Calu3 (cell line): ENCODE measurements at places on chromosomes 16 and 17. TPM values are rescaled to one million over a fixed set of nuclear protein-coding genes. Genes with fewer than 3 reads are reported as not detected.

- DNase-seq, result no peak
- no peaks in the 10 kb centered on the region for H3K4me1 ChIP-seq
- no peaks in the 10 kb centered on the region for H3K27me3 ChIP-seq
- H3K27ac ChIP-seq, result no peak overlapping the region
- H3K4me3 ChIP-seq, result no peak overlapping the region
Measured at GRCh38 chr17:948284-948852, 31.2 kb downstream of the NXN start.

DNA sequence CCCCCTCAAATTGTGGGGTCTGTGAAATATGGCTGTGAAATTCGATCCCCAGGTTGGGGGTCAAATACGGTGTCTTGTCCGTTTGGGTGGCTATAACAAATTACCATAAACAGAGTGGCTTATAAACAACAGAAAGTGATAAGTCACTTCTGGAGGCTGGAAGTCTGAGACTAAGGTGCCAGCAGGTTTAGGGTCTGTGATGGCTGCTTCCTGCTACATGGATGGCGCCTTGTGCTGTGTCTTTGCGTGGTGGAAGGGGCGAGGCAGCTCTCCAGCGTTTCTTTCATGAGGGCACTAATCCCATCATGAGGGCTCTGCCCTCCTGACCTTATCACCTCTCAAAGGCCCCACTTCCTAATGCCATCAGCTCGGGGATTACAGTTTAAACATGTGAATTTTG, 120.0 kb downstream of the IRF8 start:
- H3K27ac ChIP-seq, result no peak overlapping the region
- no peak overlapping the region for H3K4me3 ChIP-seq
- no peaks in the 10 kb centered on the region for H3K4me1 ChIP-seq
- no peaks in the 10 kb centered on the region for H3K36me3 ChIP-seq
- peaks cover 66% of the 10 kb centered on the region for H3K27me3 ChIP-seq
- DNase-seq, result no peak

DNA sequence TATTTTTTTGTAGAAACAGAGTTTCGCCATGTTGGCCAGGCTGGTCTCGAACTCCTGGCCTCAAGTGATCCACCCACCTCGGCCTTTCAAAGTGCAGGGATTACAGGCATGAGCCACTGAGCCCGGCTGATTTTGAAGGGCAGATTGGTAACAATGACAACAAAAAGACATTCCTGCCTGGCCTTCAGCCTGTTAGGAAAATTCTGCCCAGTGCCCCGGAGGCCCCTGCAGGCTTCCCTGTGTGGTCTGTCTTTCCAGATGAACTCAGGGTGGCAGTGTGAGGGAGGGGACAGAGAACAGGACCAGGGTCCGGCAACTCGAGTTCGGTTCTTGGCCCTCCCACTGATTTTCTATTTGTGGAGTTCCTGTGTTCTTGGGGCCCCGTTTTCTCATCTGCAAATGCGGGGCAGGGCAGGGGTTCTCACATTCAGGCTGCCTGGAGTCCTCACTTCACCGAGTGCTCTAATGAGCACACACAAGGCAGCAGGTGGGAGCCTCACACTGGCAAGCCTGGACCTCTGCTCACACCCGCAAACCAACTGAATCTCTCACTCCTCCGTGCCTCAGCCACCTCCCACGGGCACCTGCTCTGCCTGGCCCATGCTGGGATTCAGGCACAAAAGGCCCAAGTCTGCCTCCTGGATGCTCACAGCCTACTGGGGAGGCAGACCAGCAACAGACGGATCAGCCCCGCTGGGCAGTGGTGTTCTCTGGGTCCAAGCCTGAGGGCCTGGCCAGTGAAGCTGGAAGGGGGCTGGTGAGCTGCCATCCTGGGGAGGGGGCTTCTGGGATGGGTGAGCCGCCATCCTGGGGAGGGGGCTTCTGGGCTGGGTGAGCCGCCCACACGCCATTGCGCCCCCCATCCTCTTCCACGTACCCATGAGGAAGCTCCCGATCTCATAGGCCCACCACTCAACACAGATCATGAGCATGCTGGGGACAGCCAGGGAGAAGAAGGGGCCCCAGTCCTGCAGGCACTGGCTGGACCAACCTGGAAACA, 10.3 kb downstream of the SLC47A2 start:
- H3K4me1 ChIP-seq, result no peaks in the 10 kb centered on the region
- H3K36me3 ChIP-seq, result no peaks in the 10 kb centered on the region
- H3K27me3 ChIP-seq, result no peaks in the 10 kb centered on the region

MPP3 gene
- 19.9 and 21.9 TPM in 2 replicates for total RNA-seq
